ENCODE measurements at places on chromosomes 4 and X.

DNA sequence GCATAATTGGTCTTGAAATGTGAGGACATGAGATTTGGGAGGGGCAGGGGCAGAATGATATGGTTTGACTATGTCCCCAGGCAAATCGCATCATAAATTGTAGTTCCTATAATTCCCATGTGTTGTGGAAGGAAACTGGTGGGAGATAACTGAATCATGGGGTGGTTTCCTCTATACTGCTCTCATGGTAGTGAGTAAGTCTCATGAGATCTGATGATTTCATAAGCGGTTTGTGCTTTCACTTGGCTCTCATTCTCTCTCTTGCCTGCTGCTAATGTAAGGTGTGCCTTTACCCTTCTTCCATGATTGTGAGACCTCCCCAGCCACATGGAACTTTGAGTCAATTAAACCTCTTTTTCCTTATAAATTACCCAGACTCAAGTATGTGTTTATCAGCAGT, 2595.9 kb downstream of the PCDH7 start:
- DNase-seq, result no peak

GRCh38 chr4:40281913-40282312, 53.2 kb upstream of the CHRNA9 start:
- no peak for DNase-seq

GRCh38 chrX:24081661-24082154, 27.0 kb downstream of the EIF2S3 start:
- DNase-seq, result no peak

- no peak for DNase-seq
These were observed 25.5 kb upstream of the HGFAC start for GRCh38 chr4:3416270-3416669.

- no peak for DNase-seq
These were observed 312.3 kb downstream of the FBXW7 start for GRCh38 chr4:152223600-152223999.

GRCh38 chr4:108620101-108620932, at the start of gene RPL34:
RPL34 (plus strand) TSS chr4:108620576; CDS start chr4:108621960, 1,384 bp downstream.
- peak; percentile 90 for DNase-seq

DNA sequence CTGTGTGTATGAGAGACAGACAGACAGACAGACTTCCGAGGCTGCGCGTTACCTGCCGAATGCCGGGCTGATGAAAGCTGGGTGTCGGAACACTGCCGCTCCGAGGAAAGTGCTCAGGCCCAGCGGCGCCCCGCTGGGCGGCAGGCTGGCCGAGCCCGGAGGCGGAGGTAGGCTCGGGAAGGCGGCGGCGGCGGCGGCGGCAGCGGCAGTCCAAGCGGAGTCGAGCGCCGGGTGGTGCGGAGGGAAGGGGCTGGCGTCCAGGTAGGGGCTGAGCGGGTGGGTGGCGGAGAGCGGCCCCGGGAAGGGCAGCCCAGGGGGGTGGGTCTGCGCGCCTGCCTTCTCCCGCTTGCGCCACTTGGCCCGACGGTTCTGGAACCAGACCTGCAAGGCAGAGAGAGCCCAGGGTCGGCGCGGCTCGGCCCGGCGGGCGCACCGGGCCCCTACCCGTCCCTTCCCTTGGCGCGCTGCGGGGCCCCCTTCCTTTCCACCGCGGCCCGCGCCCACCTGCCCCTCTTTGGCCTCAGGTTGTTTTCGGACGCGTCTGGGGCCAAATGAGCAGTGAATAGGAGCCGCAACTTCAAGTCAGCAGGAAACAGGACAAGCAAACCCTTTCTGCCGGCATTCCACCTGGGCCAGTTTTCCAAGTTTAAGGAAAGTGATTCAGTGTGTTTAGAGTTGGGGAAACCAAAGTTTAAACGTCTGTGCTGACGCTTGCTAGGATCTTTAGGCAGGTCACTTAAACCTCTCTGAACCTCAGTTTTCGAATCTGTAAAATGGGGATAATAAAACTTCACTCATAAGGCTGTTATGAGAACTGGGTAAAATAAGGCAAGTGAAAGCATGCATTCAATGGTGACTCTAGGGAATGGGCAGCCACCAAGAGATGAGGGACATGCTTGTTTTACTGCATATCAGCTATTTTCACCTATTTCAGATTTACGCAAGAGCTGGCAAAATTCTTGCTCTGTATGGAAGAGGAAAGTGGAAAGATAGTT, 8.4 kb downstream of the ARX start:
- DNase-seq, result no peak

GRCh38 chr4:152462047-152462446, 73.8 kb downstream of the FBXW7 start:
- no peak for DNase-seq

DNA sequence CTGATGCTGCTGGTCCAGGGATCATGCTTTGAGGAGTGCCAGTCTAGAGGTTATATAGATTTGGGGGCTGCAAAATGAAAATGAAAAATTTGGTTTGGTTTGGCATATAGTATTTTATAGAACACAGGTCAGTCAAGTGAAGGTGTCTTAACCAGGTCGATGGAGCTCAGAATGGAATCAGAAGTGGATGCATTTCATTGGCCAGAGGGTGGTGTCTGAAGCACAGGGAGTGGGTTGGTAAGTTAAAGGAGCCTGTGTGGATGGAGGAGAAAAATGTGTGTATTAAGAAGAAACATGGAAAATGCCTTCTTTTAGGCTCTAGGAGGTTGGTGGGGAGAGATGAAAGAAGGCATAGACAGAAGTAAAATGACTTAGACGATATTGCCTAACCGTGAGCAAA, 8.6 kb downstream of the GALNT7 start:
- DNase-seq, result no peak

All from AG04449 (cell line).